Left lobe of liver (tissue), 2 donors: ENCODE measurements at places on chromosomes 1 and 21.

- DNase-seq, result no peak
Observed at GRCh38 chr1:167127236-167127635, 33.4 kb downstream of the STYXL2 start.

GRCh38 chr1:111222308-111223125 lies 5.0 kb upstream of the CHI3L2 start:
- DNase-seq, result peak; percentile 75

GRCh38 chr1:147581459-147581858 lies 40.2 kb downstream of the BCL9 start:
- no peak for DNase-seq

GRCh38 chr1:190102757-190103326 lies 374.8 kb downstream of the BRINP3 start:
- DNase-seq, result no peak

DNA sequence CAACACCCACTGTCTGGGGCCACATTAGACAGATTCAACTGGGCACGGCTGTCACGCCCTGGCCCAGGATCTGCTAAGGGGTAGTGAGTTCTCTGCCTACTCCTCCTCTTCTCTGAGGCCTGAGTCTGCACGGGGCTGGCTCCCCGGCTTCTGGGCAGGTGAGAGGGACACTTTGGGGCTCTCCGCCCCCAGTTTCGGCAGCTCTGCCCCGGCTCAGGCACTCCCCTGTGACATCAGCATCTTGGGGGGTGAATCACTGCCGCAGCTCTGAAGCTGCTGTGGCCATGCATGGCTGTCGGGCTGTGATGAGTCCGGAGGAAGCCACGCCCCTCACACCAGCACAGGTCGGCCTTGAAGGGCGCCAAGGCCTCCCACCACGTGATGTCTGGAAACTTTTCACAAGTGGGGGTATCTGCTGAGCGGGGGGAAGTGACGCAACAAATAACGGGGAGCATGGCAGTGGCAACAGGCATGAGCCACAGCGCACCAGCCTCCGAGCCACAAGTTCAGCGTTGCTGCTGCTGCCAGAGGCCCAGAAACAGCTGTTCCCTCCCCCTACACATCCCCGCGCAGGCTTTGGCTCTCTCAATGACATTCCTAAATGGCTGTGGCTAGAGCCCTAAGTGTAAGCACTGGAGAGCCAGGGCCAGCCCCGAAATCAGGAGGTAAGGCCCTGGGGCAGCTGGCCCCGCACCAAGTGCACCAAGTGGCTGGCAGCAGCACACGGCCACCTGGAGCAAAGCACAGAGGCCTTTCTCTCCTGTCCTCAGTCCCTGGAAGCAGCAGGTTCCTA lies 26.3 kb downstream of the ZBTB17 start:
- peak; percentile 58 for DNase-seq

- DNase-seq, result peak; percentile 3
Observed at GRCh38 chr1:244246334-244246733, 195.3 kb downstream of the ZBTB18 start.

DNA sequence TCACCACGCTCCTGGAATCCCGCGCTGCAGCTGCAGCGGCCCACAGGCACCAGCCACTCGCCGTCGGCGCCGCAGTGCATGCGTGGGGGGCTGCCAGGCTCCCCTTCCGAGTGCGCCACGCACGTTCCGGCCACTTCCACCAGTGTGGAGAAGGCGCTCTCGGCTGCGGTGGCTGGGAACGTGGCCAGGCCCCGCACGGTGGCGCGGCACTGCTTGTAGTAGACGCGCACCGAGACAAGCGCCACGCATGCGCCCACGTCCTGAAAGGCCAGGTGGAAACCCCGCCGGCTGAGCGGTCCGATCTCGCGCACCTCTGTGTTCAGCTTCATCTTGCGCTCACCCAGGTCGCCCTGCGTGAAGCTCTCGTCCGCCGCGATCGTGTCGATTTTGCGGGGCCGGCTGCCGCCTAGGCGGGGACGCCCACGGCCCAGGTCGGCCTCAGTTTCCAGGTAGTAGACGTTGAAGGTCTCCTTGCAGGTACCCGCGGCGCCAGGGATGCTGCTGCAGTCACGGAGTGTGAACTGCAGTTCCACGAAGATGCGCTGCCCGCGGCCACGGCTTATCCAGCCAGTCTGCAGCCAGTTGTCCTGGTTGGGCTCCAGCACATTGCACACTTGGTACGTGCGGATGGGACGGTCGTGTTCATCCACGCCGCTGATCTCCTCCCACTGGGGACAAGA lies 3.4 kb downstream of the EPHA10 start:
- DNase-seq, result peak; percentile 27

GRCh38 chr1:246178717-246179311 lies 328.3 kb downstream of the SMYD3 start:
- no peak for DNase-seq
